ENCODE measurements at places on chromosomes 12 and 14.
A peak's percentile ranks its signal among the peaks of the same experiment; 100 is the strongest.

GRCh38 chr14:83085136-83085535 lies 1551.5 kb upstream of the SEL1L start:
- DNase-seq = peak; percentile 39

GRCh38 chr14:90091393-90091792 lies 29.6 kb downstream of the KCNK13 start:
- DNase-seq = no peak

GRCh38 chr14:91108941-91109611 lies 4.8 kb upstream of the DGLUCY start:
- DNase-seq = no peak

GRCh38 chr14:102095871-102096568 lies 9.2 kb upstream of the HSP90AA1 start:
- DNase-seq = no peak

DNA sequence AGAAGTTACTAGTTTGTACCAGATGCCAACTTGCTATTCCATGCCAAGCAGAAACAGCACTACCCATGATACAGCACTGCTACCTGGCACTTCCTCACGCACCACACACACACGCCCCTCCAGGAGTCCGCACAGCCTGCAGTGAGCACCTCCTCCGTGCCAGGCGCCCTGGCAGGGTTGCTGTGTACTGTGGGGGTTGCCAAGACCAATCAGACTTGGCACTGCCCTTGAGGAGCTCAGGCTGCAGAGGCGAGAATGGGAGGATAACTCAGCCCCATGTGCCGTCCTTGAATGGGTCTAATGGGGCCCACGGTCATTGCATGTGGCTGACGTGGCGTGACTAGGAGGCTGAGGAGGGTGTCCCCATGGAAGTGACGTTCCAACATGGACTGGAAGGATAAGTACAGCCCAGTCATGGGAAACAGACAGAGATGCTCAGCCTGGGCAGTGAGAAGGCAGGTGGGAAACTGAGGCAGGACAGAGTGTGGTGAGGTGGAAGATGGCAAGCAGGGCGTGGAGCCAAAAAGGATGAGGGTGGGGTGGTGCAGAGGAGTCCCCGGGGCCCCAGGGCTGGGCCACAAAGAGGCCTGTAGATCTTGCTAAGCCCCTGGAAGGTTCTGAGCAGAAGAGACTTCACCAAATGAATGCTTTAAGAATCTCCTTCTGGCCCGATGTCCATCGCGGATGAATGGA lies 65.3 kb upstream of the C14orf180 start:
- no peak for DNase-seq

DNA sequence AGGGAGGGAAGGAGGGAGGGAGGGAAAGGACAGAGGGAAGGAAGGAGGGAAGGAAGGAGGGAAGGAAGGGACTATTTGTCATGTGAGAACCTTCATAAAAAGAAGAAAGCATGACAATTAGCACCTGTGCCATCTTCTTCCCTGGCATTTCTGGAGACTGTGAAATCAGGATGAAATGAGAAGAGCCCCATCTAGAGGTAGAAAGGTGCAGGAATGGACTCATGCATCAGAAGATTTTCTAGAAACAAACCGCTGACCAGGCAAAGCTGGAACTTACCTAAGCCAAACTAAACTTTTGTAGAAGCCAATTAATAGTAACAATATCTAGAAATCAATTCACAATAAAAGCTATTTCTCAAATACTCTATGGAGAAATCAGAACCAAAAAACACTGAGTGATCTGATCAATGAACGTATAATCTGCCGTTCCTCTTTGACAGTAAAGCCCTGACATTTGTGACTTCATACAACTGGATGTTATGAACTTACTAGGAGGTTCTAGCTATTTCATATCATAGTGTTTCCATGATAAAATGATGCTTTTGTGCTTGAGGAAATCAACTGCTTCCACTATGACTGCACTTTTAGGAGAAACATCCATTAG lies 24.4 kb upstream of the CRACR2A start:
- no peak for DNase-seq

DNA sequence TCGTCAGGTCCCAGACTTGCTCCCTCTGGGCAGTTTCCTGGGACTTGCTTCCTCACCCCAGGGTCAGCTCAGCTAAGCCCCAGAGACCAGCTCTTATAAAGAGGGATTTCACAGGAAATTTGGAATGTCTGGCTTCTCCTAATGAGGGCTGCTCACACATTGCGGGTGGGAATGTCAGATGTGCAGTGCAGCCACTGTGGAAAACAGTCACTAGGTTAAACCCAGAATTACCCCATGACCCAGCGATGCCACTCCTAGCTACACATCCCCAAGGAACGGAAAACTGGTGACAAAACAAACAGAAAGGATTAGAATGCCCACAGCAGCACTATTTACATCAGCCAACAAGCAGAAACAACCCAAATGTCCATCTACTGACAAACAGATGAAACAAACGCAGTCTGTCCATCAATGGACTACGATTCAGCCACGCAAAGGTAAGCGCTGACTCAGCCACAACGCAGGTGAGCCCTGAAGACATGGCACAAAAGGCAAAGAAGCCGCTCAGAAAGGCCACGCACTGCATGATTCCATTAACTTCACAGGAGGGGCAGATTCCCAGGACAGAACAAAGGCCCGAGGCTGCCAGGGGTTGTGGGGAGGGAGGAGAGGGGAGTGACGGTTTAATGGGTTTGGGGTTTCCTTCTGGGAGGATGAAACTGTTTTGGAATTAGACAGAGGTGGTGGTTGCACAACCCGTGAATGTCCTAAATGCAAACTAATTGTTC lies 63.0 kb downstream of the NCOR2 start:
- no peak for DNase-seq

GRCh38 chr12:96988919-96989318 lies 81.9 kb downstream of the NEDD1 start:
- DNase-seq = no peak

- DNase-seq = no peak
Measured at GRCh38 chr12:59131462-59131861, 211.2 kb upstream of the LRIG3 start.

DNA sequence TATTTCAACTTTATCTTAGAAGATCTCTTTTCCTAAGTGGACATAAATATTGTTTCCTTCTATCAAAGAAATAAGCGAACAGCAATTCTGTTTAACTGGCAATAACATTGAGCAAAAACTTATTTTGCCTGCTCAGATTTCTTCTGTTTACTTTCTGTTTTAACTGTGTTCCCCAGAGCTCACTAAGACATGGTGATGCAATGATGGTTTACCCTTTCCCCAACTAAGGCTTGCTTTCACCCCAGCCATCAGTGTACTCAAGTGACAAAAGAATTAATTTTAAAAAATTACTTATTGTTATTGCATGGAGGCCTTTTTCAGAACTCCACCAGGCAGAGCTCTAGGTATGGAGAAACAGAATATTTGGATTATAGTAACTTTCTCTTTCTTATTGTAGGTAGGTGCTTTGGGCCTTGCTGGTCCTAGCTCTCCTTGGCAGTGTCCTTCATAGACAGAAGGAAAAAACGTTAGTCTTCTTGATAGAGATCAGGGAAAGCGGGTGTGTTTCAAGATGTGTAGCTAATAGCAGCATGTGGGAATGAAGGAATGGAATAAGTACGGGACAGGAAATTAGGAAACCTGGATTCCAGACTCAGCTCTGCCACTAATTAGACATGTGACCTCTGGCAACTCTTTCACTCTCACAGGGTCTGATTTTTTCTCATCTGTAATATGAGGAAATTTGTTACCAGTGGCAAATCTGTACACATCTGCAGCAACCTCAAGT lies 14.6 kb upstream of the DDHD1 start:
- no peak for DNase-seq

DNA sequence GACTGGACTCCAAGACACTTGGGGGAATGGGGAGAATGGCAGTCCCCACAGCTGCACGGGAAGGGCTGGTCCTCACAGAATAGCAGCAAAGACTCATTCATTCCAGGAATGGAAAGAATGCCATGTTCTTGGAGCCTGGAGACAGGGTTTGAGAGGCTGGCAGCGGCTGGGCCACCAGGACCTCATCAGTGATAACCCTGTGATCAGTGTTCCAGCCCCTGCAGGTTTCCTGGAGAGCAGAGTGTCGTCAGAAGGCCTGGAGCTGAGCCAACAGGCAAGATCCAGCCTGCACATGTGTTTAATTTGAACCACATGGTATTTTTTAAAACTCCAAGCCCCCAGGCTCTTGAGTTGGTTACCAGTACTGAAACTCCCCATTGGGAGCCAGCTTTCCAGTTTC lies 11.3 kb downstream of the BDKRB1 start:
- no peak for DNase-seq

DNA sequence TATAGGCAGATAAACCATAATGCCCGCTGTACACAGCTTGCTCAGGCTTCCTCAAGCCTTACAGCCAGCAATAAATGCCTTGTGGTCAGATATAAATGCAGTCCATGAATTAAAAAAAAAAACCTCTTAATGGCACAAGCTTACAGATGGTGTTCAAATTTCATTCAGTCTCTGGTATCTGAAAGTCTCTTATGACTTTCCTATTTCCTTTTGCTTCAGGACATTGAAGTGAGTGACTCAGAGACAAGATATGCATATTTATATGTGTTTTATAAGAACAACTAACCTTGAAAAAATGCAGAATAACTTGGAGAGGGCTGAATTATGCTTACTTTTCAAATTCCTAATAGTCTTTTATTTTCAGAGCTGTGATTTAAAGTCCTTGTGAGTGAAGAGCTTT lies 426.9 kb upstream of the MIS18BP1 start:
- DNase-seq = no peak

DNA sequence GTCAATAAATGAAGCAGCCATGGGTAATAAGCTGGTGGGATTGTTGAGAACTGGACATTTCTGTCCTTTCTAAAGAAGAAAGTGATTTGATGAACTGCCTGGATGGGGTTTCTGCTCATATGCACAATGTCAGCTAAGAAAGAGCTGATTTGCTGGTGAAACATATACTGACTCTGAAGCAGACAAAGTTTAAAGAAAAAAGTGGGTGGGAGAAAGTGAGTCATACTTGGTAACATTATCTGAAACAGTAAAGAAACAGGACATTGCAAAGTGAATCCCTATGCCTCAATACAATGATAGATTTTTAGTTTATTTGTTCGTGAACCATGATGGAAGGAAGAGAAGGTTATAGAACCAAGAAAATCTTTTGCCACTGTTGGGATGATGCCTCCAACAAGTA lies 95.6 kb upstream of the DNM1L start:
- no peak for DNase-seq

DNA sequence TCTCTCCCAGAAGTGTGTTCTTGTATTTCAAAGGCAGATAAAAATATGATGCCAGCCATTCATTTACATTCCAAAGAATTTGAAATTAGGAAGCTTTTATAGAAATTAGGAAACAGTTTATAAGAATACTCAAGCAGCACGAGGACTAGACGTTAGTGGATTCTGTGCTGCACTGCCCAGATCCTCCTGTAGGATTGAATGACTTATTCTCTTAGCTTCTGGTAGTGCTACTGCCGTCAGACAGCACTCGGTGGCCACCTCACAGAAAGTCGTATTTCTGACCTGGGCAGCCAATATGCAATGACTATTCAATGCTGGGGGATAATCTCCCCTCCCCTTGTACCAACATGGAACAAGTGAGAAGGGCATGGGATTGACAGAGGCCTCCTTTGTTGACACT lies 326.4 kb downstream of the RPL10L start:
- no peak for DNase-seq

GRCh38 chr12:108525681-108526080 lies 10.6 kb downstream of the FICD start:
- DNase-seq = no peak

DNA sequence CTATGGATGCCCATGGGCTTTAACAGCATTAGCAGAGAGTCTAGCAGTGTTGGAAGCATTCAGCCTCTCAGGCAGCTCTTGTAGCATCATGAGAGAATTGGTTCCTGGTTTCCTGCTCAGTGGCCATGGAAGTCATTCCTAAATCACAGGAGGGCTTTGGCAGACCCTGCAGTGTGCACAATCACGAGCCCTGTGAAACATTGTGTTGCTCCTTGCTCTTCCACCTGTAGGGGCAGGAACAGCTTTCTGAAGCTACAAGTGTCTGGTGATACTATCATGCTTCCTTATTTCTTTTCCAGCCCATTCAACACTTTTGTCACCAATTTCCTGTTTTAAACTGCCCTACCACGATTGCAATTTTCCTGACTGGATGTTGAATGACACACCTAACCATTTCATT lies 402.2 kb upstream of the USP15 start:
- no peak for DNase-seq

GRCh38 chr12:90234472-90234871 lies 525.8 kb upstream of the ATP2B1 start:
- DNase-seq = no peak

GRCh38 chr12:11853126-11853525 lies 203.7 kb downstream of the ETV6 start:
- DNase-seq = no peak

GRCh38 chr12:89874146-89874545 lies 165.5 kb upstream of the ATP2B1 start:
- no peak for DNase-seq

DNA sequence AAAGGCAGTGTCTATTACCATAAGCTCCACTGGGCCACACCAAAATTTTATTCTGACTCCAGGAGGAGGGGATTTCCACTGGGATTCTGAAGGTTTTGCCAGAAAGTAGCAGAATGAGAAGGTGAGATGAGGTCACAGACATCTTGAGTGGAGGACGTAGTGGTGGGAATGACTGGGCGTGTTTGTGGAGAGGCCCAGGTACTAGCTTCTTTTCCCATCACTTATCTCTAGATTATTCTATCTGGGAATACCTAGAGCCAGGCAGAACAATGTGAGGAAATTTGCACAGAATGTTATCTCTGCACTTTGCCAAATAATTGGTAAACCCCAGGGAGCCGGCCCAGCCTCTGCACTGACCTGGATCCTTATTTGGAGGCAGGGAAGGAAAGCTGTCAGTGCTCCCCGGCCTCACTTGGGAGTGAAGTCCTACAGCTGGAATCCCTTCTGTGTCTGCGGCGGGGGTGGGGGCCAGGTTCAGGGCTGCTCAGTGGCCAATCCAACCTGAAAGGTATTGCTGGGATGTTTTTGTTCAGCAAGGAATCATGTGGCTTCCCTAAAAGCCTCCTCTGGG lies 129.4 kb downstream of the C12orf75 start:
- DNase-seq = no peak

- no peak for DNase-seq
Measured at GRCh38 chr14:101828046-101828445, 66.5 kb downstream of the PPP2R5C start.

DNA sequence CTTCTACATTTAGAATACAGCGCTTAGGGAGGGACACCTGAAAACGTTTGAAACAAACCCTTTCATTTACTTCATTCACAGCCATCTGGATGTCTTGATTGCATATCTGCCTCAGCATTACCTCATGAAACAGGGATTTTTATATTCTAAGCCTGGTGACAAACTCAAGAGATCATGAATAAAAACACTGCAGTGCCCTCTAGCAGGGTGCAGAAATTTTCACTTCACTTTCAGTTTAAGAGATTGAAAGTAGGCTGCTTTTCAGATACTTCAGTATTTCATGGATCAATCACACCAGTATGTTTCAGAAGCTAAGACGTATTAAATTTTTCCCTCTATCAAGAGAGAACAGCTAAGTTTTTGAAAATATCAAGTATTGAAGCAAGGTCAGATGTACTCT lies 467.8 kb downstream of the MDGA2 start:
- DNase-seq = no peak
